Neural progenitor cell (in vitro differentiated cells): ENCODE measurements at places on chromosomes 6 and 20. TPM values are rescaled to one million over a fixed set of nuclear protein-coding genes. Genes with fewer than 3 reads are reported as not detected.

GRCh38 chr6:232982-233640 is 59.2 kb upstream of the DUSP22 start:
- no peaks in the 10 kb centered on the region for H3K36me3 ChIP-seq
- H3K4me1 ChIP-seq, result peaks cover 24% of the 10 kb centered on the region
- H3K4me3 ChIP-seq, result no peak overlapping the region
- H3K27ac ChIP-seq, result no peak overlapping the region

DNA sequence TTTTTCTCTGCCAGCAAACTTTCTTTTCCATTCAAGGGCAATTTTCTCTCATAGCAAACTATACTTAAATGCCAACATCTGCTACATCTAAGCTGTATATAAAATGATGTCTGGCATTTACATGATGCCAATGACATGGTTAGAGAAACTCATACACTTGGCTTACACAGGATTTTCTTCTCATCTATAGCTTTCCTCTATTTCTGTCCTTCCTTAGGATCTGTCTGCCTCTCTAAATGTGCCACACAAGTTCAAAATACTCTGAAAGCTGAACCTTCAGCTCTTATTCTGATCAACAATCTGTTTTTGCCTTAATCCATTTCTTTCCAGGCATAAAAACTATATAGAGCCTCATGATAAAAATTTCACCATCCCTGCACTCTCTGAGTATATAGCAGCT is 290.9 kb upstream of the RNF217 start:
- no peaks in the 10 kb centered on the region for H3K4me1 ChIP-seq
- no peak overlapping the region for H3K27ac ChIP-seq
- H3K36me3 ChIP-seq, result peaks cover 8% of the 10 kb centered on the region
- H3K4me3 ChIP-seq, result no peak overlapping the region
- no peaks in the 10 kb centered on the region for H3K27me3 ChIP-seq

DNA sequence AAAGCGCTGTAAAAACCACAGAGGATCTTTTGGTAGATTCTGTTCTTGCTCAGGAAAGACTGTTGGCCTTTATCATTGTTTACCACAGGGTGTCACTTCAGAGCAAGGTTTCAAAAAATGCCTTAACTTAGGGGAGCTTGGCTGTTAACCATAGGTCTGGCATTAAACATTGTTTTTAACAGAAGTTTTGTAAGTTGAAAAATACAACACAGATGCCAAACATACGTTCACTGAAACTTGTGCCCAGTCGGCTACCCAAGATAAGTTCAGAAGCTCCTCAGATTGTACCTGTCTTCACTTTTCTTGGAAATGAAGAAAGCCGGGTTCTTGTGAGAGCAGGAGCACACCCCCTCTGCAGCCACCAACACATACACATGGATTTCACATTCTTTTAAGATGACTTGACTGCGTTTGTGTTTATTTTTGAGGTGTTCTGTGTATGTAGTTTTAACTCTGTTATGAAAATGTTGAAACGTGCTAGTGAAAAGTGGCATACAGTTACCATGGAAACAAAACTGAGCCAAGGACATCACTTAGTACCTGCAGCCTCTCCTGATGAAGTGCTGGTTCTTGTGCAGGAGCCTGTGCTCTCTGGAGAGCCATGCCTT is 64.9 kb downstream of the SYCP2L start:
- no peak overlapping the region for H3K4me3 ChIP-seq
- H3K36me3 ChIP-seq, result no peaks in the 10 kb centered on the region
- peak; percentile 47 for DNase-seq
- no peaks in the 10 kb centered on the region for H3K27me3 ChIP-seq
- H3K4me1 ChIP-seq, result no peaks in the 10 kb centered on the region

DNA sequence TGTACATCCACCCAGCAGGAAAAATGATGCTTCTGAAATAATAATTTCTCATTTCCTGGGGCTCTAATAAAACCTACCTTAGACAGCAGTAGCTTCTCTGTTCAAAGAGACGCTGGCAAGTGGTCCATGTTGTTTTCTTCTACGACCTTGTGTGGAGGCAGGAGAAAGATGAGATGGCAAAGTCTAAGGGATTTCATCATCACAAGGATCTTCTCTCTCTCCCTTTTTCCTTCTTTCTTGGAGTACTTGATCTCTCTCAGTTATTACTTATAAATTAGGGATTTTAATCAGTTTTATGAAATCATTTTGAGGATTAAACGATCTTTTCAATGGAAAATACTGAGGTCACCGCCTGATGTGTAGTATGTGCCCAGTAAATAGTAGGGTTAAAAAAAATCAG is 147.5 kb downstream of the BMP7 start:
- no peak overlapping the region for H3K4me3 ChIP-seq
- H3K27ac ChIP-seq, result no peak overlapping the region
- no peak for DNase-seq
- peaks cover 4% of the 10 kb centered on the region for H3K27me3 ChIP-seq
- no peaks in the 10 kb centered on the region for H3K4me1 ChIP-seq

DNA sequence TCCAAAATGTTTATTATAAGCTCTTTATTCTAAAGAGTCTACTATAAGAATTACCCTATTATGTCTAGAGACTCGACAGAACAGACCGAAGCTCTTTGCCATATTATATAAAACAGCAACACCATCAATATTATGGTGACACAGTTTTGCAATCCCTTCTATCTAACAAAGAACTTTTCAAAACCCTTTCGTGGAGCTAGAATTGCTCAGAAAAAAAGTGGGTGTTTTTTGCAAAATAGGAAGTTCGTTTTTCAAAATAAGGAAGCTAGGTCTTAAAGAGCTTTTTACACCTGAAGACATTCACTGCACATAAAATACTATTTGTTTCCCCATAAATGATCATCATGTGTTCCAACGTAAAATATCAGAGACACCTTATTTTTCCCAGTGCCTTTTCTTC is 240.0 kb downstream of the FOXC1 start:
- no peak for DNase-seq
- H3K4me1 ChIP-seq, result peaks cover 6% of the 10 kb centered on the region
- no peaks in the 10 kb centered on the region for H3K36me3 ChIP-seq
- no peak overlapping the region for H3K4me3 ChIP-seq
- H3K27ac ChIP-seq, result no peak overlapping the region

DNA sequence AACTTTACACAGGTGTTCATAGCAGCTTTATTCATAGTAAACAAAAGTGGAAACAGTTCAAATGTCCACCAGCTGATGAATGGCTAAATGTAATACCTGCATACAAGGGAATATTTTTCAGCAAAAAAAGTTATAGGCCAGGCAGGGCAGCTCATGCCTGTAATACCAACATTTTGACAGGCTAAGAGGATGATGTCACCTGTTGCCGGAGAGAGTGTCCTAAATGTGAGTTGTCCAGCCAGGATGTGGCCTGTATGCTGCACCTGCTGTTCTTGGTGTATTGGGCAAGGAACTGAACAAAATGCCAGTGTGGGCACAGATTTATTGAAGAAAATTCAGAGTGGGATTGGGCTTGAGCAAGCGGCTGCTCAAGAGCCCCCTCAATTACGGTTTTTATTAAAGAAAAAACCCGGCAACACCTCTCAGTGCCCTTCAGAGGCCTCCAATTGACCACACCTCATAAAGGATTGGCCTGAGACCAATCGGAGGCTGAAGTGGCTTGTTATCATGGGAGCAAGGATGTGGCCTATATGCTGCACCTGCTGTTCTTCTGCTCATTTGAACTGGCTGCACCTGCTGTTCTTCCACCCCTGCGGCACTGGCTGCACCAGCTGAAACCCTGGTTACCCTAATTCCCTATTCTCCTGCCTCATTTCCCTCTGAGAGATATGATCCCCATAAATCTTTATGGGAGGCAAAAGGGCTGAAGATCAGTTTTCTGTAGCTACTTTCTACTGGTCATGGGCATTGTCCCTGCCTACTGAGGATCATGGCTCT is 164.3 kb upstream of the PROKR2 start:
- no peaks in the 10 kb centered on the region for H3K36me3 ChIP-seq
- H3K27ac ChIP-seq, result no peak overlapping the region
- H3K4me3 ChIP-seq, result no peak overlapping the region
- peaks cover 7% of the 10 kb centered on the region for H3K4me1 ChIP-seq
- DNase-seq, result no peak
- H3K27me3 ChIP-seq, result no peaks in the 10 kb centered on the region

DNA sequence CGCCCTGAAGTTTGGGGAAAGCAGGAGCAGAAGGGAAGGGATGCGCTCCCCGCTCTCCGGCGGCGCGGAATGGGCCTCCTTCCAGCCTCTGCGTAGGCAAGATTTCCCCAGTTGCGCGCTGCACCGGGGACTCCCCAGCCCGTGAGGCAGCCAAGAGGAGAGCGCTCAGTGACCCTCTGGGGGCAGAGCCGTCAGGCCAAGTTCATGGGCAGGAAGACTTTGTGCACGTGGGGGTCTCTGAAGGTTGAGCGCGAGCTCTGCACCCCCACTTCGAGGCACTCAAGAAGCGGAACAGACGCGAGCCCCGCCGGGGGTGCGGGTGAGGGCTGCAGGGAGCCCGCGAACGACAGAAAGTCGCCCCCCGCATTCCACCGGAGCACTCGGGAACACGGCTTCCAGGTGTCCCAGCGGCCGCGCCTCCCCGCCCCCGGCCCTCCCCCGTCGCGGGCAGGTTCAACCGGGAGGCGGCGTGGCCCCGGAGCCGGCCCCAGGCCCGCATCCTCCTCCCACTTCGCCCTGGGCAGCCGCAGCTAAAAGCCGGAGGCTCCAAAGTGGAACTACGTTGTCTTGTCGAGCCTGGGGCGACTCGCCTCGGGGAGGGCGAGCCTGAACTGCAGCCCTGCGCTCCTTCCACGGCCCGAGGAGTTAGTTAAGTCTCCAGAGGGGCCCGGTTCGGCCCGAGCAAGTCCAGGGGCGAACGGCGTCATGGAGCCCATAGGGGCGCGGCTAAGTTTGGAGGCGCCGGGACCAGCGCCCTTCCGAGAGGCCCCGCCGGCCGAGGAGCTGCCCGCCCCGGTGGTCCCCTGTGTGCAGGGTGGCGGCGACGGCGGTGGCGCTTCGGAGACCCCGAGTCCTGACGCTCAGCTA is at the start of gene PPP1R3G:
Gene PPP1R3G, plus strand, starts transcription at position 561 of the 867 bp plus-strand sequence. Its CDS starts 145 bp downstream, at position 706.
- peak; percentile 55 for DNase-seq
- H3K27me3 ChIP-seq, result peaks cover 83% of the 10 kb centered on the region
- peak within 1 kb of the TSS; percentile 57 for H3K4me3 ChIP-seq
- H3K27ac ChIP-seq, result no peak within 1 kb of the TSS
- H3K4me1 ChIP-seq, result peaks cover 20% of the 10 kb centered on the region

- H3K36me3 ChIP-seq, result no peaks in the 10 kb centered on the region
- H3K4me1 ChIP-seq, result peaks cover 11% of the 10 kb centered on the region
- no peak for DNase-seq
- no peak overlapping the region for H3K27ac ChIP-seq
Observed at GRCh38 chr6:131065824-131066171, 2.8 kb upstream of the EPB41L2 start.

DNA sequence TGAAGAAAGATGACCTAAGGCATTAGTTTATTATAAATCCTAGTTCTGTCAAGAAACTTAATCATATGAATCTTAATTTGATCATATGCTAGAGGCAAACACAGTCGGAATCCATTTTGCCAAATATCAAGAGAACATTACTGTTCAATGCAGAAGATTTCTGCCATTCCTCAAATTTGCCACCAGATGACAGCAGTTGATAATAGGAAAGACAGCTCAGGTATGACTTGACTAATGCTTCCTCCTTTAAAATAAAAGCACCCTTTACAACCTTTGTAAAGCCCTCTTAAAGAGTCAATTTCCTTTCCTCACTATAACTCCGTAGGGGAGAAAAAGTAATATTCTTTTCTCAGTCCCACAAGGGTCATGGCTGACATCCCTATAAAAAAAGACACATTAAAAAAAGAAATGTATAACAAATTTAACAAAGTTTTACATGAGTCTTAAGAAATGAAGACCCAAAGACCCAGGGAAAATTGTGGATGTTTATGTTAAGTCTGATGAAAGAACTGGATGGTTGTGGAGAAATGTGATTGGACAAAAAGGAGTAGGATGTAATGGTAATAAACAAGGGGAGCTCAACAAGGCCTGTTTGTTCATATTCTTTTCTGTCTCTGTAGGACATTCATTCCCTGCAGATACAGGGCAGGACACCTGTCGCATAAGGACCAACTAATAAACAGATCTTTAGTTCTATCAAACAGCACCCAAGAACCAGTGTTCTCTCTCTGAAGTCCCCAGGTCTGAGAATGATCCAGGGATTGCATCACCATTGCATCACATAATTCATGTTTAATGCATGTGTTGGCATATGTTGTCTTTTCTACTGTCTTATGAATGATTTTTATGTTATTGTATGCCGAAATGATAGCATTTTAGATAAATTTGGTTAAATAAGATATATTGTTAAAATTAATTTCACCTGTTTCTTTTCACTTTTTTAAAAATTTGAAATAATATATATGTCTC is 23.0 kb upstream of the IL17A start:
- H3K36me3 ChIP-seq, result no peaks in the 10 kb centered on the region
- H3K27me3 ChIP-seq, result no peaks in the 10 kb centered on the region
- H3K27ac ChIP-seq, result no peak overlapping the region
- peak; percentile 11 for DNase-seq
- H3K4me3 ChIP-seq, result no peak overlapping the region

- H3K27me3 ChIP-seq, result no peaks in the 10 kb centered on the region
- no peaks in the 10 kb centered on the region for H3K36me3 ChIP-seq
- H3K27ac ChIP-seq, result no peak overlapping the region
- no peak for DNase-seq
- peaks cover 26% of the 10 kb centered on the region for H3K4me1 ChIP-seq
Observed at GRCh38 chr20:63457737-63458136, 14.7 kb downstream of the KCNQ2 start.

DNA sequence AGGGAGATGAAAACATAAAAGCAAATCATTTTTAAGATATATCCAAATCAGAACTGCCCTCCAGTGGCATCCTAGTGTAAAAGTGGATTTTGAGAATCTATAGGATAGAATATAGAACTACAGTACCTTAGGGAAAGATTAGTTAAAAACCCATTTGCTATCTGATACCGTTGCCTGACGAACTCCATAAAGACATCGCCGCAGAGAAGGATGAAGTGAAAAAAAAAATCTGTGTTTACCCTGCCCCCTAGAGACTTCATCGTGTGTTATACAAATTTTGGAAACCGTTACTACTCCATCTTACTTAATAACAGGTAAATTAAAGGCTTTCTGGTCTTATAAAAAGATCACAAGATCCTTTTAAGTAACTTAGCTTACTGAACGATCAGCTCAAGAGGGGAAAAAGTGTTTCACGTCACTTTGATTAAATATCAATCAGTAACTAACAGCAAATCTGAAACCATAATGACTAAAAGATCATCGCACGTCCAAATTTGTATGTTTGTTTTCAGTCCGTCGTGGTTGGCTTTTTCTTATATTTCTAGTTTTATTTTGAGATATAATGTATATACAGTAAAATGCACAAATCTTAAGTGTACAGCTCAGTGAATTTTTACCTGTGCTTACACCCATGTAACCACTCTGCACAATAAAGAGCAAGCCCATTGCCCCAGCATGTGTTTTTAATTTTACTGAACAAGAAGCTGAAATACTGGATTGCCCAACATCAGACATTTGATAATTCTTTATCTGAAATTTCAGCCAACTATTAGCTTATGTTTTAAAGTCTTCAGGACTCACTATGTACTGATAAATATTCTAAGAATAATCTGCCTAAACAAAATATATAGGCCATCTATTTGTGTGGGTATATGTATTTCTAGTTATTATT is 881 bp upstream of the MCM3 start:
- peaks cover 21% of the 10 kb centered on the region for H3K36me3 ChIP-seq
- H3K4me3 ChIP-seq, result peak overlapping the region; percentile 59

- H3K27me3 ChIP-seq, result no peaks in the 10 kb centered on the region
- no peak overlapping the region for H3K4me3 ChIP-seq
- no peaks in the 10 kb centered on the region for H3K36me3 ChIP-seq
- no peak for DNase-seq
- no peaks in the 10 kb centered on the region for H3K4me1 ChIP-seq
Observed at GRCh38 chr6:152170313-152170701, 362.8 kb downstream of the ESR1 start.

GRCh38 chr6:111589366-111589765 is 16.3 kb downstream of the TRAF3IP2 start:
- H3K36me3 ChIP-seq, result no peaks in the 10 kb centered on the region
- H3K4me1 ChIP-seq, result peaks cover 13% of the 10 kb centered on the region
- H3K27ac ChIP-seq, result no peak overlapping the region
- DNase-seq, result no peak

SYS1 gene
- 10.5 and 21.5 TPM in 2 replicates for total RNA-seq

PI16 gene
- total RNA-seq, result 0.06 TPM in 1 of 2 replicates, not detected in the other

TUBB2B gene
- total RNA-seq, result 362 and 762 TPM in 2 replicates

AARS2 gene
- total RNA-seq, result 16.1 and 29.3 TPM in 2 replicates
